ENCODE measurements at places on chromosomes 1 and 21.

DNA sequence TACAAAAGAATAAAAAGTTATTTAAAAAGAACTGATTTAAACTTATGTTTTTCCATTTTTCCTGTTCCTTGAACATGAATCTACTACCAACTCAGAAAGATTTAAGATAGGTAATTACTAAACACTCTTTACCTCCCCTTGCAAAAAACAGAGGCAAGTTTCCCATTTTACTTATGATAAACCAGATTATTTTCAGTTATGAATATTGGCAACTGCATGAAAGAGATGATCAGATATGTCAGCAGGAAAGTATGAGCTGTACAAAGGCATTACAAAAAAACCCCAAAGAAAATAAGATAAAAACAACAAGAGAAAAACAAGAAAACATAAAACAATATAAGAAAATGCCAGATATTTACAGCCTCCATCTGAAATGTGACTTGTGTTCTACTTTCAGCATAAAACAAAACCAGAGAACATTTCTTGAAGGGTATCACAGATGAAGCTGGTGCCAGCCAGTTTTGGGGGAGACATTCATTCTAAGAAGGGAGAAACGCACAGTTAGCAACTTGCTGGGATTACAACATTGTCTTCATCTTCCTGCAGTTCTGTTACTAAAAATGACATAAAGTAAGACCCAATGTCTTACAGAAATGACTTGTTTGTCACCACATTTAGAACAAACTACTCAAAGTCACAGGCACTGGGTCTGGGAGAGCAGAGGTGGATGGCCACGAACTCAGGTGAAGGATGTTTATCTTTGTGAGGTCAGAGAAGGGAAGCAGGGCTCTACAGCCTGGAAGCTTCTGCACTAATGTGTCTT lies 19.1 kb downstream of the ZC3H12A start:
- DNase-seq: no peak

- DNase-seq: no peak
Observed at GRCh38 chr1:11543392-11543791, 64.4 kb downstream of the DISP3 start.

DNA sequence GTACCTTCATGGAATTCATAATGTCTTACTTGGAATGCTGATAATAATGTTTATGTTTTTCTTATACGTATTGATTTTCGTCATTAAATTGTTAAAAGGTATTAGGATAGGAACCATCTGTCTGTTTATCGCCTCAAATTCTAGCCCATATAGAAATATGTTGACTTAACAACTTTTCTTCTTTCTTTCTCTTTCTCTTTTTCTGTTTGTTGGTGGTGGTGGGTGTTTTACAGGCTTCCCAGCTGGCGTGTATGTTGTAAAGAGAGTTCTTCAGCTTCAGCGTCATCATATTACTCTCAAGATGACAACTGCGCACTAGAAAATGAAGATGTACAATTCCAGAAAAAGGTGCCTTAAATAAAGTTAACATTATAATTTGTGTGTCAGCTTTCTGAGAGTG lies 18.3 kb downstream of the SUCO start:
- no peak for DNase-seq

- peak; percentile 45 for DNase-seq
Observed at GRCh38 chr1:75615613-75616435, 4.9 kb upstream of the SLC44A5 start.

- DNase-seq: no peak
Observed at GRCh38 chr1:180898441-180899219, 14.1 kb upstream of the KIAA1614 start.

- DNase-seq: no peak
Observed at GRCh38 chr21:45078371-45078770, 4.0 kb downstream of the ADARB1 start.

DNA sequence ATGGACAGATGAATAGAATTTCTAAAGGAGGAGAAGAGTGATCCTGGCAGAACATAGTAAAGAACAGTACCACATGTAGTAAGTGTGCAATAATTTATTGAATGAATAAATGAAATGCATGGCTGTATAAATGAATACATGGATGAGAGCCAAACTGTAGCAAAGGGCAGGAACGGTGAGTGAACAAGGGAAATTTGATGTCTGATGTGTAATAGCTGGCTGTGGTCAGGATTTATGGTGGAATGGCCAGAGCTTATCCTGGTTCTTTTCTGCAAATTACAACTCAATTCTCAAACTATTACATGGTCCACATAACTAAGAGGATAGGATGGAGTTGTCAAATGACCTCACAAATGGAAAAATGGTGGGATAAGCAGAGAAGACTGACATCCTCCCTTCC lies 43.2 kb upstream of the ARHGAP29 start:
- DNase-seq: no peak

DNA sequence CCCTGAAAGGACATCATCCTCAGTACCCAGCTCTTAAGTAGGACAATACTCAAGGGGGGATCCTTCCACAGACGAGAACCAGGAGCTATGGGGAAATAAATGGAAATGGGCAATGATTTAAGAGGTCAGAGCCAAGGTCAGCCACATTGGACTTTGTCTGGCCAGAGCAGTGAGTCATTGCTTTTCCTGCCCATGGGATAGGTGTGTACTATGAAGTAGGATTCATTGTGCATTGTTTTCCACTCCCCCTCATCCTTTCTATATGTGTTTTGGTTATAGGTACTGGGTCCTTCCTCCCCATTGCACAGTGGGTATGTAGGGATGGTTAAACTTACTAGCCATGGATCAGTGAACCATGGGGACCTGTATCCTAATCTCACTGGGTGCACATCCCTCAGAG lies 328.9 kb upstream of the USP25 start:
- no peak for DNase-seq

DNA sequence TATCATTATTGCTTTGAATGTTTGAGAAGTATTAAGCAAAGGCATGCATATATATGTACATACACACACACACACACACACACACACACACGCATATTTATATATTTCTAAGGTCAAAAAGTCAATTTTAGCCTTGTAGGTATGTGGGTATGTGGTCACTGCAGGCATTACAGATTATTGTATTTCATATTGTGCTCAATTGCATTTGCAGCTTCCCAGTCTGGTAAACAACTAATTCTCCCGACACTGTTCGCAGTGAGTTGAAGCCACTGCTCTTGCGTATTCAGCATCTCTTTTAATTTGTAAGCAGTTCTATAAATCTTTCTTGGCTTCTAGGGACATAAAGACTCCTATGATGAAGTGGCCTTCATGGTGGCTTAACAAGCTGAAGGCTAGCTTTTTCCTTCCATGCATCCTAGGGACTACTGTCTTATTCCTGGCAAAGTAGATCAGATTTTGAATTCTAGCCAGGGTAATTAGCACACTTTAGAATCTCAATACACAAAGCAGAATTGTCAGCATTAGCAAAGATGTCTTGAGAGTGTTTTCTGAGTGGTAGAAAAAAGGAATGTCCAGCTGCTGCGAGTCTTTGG lies 368.6 kb upstream of the NEGR1 start:
- DNase-seq: no peak

- peak; percentile 94 for DNase-seq
Observed at GRCh38 chr1:150017206-150017750, 6.8 kb upstream of the OTUD7B start.

GRCh38 chr1:14945132-14946010 lies 208.2 kb upstream of the TMEM51 start:
- DNase-seq: peak; percentile 70

DNA sequence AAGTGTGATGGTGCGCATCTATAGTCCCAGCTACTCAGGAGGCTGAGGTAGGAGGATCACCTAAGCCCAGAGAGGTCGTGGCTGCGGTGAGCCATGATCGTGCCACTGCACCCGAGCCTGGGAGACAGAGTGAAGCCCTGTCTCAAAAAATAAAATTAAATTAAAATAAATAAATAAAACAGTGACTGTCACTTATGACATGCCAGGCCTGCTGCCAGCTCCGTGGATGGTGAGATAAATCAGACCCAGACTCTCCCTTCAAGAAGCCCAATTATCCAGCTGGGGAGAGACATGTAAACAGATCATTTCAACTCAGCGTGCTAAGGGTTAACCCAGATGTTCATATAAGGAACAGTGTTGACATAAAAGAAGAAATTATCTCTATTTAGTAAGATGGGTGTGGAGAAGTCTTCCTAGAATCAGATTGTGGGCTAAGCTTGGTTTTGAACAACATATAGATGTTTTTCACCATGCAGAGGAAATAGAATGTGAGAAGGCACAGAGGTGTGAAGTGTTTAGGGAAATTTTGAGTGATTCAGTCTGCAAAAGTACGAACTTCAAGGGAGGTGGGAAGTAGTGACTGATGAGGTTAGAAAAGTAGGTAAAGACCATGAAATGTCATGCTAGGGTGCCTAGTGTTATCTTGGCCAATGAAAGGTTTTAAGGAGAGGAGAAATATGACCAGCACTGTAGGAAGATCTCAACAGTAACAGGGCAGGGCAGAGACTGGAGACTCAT lies 18.3 kb downstream of the YARS1 start:
- DNase-seq: no peak

DNA sequence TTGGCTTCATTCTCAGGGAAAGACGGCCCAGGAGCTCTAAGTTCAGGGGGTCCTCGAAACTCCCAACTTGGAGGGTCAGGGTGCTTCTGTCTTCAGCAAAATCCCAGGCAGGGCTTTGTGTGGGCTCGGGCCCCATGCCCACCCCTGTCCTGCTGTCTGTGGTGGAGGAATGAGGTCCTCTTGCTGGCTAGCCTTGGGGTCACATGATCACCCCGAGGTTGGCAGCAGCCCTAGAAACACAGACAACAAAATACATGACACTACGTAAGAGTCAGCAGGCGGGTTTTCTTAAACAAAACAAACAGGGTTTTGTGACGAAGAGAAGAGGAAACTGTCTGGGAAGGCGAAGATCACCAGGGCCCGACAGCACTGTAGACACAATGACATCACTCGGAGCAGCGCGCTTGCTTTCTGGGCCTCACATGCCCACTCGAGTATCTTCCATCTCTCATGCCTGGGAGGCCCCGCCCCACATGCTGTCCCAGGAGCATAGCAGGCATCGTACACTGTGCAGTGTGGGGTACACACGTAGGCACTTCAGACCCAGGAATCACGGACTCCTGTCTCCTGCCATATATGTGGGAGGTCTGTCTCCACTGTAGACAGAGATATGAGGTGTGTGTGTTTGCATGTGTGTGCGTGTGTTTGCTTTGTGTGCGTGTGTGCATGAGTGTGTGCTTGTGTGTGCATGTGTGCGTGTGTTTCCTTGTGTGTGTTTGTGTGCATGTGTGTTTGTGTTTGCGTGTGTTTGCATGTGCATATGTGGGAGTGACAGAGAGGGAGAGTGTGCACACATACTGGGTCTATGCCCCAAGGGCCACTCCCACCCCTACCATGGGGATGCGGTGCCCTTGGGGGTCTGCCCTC lies 94.7 kb downstream of the SIK1 start:
- DNase-seq: peak; percentile 82

DNA sequence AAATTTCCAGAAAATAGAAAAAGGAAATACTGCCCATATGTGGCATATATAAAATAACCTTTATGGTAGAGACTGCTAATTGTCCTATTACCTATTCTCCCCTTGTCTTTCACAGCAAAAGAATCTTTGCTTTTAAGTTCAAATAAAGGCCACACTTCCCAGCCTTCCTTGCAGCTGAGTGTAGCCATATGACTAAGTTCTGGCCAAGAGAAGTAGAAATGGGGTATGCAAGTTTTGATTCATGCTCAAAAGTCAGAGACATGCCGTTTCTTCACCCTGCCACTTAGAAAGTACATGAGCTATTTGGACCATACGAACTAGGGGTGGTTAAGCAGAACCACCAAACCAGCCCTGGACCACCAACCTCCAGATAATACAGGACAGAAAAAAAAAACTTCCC lies 18.3 kb upstream of the S100A2 start:
- no peak for DNase-seq

GRCh38 chr1:154329152-154329521 lies 3.8 kb downstream of the ATP8B2 start:
- no peak for DNase-seq

DNA sequence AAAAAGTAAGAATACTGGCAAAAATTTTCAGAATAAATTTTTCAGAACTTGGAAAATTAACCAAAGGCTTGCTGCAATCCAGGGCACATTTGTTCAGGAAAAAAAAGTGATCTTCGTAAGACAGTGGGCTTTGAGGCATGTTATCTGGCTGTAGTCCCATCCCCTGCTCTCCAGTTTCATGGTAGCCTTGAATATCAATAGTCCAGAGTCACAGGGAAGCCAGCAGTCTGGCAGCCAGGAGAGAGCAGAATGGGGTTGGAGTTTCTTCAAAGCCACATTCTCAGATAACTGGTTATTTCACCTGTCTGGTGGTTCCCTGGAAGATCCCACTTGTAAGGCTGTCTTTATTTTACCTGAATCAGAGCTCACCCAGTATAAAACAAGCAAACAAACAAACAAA lies 669.3 kb downstream of the MATN1 start:
- no peak for DNase-seq

- DNase-seq: no peak
Observed at GRCh38 chr1:11105586-11105985, 5.9 kb upstream of the EXOSC10 start.

- DNase-seq: no peak
Observed at GRCh38 chr1:30125021-30125820, 598.2 kb downstream of the MATN1 start.

- DNase-seq: peak; percentile 55
Observed at GRCh38 chr1:79042117-79042516, 35.6 kb upstream of the ADGRL4 start.

- DNase-seq: peak; percentile 76
Observed at GRCh38 chr1:76826072-76826845, 41.0 kb upstream of the ST6GALNAC5 start.

- no peak for DNase-seq
Observed at GRCh38 chr1:237038211-237038610, 3.8 kb upstream of the RYR2 start.

GRCh38 chr1:72932025-72932424 lies 649.7 kb upstream of the NEGR1 start:
- DNase-seq: no peak

DNA sequence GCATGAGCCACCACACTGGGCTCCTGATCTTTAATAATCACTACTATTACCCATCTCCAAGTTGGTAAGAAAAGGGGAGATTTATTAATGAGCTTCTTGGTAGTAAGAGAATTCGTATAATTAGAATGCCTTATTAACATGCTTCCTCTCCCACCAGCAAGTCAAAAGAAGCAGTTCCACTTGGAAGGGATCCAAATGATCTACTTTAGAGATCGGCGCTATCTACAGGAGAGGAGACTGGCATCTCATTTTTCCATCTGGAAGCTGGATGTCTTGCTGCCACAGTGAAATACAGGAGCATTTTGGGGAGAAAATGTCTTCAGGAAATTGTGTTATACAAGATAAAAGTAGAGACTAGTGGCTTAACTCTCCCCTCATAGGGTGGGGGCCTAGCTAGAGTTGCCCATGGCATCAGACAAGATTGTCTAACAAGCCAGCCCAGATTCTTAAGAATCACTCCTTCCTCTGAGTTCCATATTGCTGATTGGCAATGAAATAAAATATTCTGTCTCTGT lies 33.6 kb upstream of the CAMSAP2 start:
- no peak for DNase-seq

All from epithelial cell of esophagus (primary cell).